NCI-H2029 treated with DMSO at 0.1 percent for 48 hours (cell line): ENCODE measurements at places on chromosomes 6 and 20.

DNA sequence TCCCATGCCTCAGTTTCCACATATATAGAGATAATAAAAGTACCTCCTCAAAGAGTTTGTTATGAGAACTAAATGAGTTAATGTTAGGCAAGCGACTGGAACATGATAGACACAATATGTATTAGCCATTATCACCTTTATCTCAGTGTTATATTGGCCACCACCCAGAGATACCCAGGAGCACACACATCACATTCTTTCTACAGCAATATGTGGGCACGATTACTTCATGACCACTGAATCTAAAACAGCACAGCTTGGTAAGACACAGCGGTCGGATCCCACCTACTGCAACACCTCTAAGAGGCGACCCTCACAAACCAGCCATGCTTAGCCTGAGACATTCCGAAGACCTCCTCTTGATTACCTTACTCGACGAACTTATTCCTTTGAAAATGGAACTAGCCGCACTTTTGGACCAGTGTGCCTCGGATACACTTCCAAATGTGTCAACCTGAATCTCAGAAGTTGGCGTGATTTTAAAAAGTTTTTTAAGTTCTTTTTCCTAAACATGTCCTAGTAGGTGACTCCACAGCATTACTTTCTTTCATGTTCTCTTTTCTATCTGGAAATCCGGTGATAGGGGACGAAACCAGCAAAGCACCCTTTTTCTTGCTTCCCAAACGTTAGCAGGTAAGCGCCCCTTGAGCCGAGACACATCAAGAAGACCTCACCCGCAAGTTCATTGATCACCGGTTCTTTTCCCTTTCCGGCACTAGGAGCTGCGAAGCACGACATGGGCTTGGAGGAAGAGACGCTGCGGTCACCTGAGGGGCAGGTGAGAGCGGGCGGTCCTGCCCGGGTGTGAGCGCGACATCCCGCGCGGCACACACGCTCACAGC, 923 bp downstream of the GMDS start:
- peak; percentile 27 for DNase-seq

DNA sequence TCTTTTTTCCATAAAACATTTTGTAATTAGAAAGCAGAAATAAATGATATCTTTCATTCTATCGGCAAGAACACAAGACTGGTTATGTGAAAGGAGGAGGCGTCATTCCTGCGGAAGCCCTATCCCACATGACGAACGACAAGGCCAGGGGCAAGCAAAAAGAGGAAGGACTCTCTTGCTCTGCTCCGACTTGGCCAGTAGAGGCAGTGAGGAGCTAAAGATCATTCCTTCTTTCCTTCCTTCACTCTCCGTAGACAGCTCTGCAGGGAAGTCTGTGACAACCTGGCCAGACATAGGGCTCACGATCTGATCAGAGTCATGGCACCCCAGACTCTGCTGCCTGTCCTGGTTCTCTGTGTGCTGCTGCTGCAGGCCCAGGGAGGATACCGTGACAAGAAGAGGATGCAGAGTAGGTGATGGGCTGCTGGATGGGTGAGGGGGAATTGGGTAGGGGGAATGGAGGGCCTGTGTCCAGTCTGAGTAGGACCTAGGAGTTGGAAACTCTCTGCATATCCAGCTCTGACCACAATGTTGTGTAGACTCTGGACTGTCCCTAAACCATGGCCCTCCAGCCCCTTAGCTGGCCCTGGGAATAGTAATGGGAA, at the start of gene WFDC10A:
Gene WFDC10A, plus strand, starts transcription at position 244 of the 605 bp plus-strand sequence. Its CDS starts 75 bp downstream, at position 319.
- peak; percentile 23 for DNase-seq

GRCh38 chr20:14928083-14928482, 590.7 kb upstream of the FLRT3 start:
- DNase-seq = peak; percentile 3

DNA sequence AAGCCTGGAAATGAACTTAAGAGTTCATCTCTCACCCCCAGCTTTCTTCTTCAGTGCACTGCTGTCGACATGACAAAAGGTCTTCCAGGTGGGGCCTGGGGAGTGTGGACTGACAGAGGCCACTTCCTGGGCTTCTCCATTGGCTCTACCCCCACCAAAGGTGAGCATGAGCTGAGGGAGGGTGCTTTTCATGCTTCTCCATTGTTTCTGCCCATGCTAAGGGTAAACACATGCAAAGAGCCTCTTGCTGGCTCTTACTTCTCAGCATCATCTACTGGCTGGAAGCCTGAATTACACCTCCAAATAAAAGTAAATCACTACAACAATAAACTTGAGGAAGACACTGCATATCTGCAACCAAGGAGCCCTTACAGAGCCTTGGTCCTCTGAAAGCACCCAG, 227.2 kb downstream of the EPM2A start:
- no peak for DNase-seq

DNA sequence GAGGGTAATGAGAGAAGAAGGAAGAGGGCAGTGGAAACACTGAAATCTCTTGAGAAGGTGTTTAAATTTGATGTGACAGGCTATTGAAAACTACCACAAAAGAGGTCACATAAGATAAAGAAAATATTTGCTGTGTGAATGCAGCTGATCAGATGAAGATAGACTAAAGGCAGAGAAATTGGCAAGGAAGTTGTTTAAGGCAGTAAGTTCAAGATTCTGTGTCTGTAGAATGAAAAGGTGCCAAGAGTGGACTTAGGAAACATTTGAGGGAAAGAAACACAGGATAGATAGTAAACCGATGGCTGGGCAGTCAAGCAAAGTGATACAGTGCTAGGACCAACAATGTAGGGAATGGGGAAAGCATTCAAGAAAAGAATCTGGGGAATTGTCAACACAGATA, 332.3 kb upstream of the MARCKS start:
- no peak for DNase-seq

DNA sequence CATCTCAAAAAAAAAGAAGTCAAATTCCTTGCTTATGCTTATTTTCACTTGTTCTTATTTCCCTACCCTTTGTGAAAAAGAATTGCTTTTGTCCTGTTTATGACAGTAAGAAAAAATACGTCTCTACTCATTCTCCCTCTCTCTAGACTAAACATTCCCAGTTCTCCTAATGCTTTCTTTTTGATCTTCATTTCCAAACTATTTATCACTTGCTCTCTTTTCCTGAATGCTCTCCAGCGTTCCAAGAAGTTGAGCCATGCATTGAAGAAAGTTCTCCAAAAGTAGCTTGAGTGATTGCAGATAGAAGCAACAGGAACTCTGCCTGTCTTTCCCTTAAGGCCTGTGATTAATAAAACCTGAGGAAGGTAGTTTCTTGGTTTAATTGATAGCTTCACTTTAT, 53.1 kb upstream of the TMEM170B start:
- no peak for DNase-seq
